B cell (primary cell): ENCODE measurements at places on chromosomes 7 and 10.

DNA sequence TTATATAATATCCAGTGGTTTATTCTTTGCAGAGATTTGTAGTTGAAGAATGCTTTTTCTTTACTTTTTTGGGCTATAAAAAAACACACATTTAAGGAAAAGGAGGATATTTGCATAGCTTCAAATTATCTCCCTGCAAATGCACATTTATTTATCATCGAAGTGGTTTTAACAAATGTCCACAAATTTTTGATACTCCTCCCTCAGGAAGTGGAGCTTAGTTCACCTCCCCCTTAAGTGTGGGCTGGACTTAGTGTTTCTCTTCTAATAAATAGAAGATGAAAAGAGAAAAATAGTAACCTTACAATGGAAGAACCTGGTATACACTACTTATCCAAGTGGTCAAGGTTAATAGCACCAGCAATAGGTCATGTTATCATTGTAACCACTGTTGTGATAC lies 537.6 kb downstream of the ARL4A start:
- no peak for DNase-seq

DNA sequence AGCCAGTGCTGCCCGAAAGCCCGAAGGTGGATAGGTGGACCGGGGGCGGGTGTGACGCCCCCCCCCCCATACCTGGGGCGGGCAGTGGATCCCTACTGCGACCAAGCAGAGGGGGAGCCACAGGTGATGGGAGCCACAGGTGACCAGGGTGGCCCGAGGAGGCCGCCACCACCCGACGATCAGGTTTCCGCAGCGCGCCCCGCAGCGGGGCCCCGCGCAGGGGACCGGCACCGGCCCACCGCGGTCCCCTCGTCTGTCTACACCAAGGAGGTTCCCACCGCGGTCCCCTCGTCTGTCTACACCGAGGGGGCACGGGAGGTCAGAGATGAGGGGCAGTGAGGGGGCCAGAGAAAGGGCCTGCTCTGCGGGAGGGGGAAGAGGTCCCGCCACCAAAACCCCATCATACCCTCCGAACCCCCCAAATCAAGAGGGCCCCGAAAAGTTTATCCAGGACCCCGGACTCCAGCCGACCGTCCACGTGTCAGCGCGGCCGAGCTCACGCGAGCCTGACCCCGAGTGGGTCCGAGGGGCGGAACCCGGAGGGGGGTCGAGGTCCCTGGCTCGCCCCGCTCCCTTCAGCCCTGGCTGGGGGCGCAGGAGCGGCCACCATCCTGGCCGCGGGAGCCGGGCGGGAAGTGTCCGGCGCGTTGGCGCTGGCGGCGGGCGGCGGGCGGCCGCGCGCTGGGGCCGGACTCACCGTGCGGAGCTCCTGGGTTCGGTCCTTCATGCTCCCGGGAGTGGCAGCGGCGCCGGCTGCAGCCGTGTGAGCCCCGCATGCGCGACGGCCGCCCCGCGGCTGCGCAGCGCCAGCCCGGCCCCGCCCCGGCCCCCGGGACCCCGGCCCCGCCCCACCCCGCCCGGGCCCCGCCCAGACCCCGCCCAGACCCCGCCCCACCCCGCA lies at the start of gene STX1A:
TSS of gene STX1A (minus strand) at position 765 of the 901 bp plus-strand sequence. CDS start at position 727, 38 bp downstream.
- DNase-seq, result peak; percentile 82

DNA sequence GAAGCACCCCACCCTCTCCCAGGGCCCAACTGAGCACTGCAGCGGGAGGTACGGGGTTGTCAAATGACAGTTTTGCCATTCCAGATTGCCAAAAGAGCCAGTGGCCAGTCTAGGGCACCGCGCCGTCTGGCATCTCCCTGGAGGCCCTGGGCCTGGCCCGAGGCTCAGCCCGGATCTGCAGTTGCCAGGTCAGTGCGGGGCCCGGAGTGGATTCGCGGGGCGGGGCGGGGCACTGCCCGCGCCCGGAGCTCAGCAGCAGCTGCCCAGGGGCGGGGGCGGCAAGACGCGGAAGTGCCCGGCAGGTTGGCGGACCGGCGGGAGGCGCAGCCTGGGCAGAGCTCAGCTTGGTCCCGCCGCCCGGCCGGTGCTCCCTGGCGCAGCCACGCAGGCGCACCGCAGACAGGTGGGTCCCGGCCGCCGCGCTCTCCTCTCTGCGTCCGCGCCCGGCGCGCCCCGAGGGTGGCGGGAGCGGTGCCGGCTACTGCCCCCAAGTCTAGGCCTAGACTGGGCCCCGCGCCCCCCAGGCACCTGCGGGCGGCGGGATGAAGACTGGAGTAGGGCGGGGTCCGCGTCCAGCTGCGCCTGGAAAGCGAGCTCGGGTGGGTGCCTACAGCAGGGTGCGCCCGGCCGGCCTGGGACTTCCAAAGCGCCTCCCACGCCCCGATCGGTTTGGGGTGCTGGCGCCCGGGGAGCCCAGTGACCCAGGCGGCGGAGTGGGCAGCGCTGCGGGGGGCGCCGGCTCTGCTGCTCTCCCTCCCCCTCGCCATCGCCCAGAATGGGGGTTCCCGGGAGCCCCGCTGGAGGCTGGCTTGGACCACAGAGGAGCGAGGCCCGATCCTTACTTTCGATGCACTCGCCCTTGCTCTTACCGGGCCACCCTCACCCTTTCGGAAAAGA lies at the start of gene IRF5:
TSS of gene IRF5 (plus strand) at position 281 of the 897 bp plus-strand sequence. CDS start 4,155 bp downstream, outside the sequence.
- peak; percentile 65 for DNase-seq

DNA sequence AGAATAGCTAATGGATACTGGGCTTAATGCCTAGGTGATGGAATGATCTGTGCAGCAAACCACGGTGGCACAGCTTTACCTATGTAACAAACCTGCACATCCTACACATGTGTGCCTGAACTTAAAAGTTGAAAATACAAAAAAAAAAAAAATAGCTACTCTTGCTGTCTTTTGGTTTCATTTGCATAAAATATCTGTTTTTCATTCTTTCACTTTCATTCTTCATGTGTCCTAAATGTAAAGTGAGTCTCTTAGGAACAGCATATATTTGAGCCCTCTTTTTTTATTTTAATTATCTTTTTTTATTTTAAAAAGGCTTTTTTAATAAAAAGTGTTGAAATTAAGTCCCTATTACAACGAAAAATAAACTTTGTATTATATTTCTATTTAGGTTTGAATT lies 836.1 kb upstream of the KCND2 start:
- DNase-seq, result no peak

- no peak for DNase-seq
Observed at GRCh38 chr10:58930500-58930899, 245.9 kb upstream of the PHYHIPL start.

DNA sequence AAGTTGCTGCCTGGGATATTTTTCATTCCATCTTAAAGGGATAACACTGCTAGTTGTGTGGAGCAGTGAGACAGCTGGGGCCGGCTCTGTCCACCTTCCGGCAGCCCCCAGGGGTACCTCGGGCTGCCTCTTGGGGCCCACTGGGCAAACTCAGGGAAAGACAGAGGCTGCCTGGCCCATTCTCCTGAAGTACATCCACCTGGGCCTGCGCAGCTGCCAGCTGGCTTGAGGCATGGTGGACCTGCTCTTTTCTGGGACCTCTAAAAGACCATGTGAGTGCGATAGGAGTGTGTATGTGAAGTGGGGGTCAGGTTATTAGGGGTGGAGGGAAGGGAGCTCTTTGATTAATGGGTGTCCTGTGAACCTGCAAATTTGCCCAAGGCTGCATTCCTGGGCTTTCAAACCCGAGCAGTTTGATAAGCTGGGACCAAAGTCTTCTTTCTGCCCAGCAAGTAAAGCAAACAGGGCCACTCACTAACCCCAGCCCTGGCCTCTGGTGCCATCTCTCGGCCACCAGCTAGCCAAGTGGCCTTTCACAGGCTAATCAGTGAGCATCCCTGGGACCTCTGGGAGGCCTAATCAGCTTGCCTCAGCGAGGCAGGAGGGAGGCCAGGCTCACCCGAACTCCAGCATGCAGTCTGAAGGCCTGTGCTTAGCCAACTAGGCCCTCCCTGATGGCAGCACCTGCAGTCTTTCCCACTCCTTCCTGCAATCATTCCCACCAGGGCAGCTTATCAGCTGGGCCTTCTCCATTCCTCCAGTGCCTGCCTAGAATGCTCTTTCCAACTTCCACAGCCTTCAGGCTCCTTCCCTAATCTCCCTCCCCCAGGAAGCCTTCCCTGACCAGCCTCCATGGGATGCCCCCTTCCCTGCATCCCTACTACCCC lies 954.7 kb upstream of the ZNF722 start:
- DNase-seq, result no peak

- no peak for DNase-seq
Observed at GRCh38 chr7:73899731-73900142, 38.8 kb downstream of the TMEM270 start.
